ENCODE measurements at places on chromosomes 2 and 18.

DNA sequence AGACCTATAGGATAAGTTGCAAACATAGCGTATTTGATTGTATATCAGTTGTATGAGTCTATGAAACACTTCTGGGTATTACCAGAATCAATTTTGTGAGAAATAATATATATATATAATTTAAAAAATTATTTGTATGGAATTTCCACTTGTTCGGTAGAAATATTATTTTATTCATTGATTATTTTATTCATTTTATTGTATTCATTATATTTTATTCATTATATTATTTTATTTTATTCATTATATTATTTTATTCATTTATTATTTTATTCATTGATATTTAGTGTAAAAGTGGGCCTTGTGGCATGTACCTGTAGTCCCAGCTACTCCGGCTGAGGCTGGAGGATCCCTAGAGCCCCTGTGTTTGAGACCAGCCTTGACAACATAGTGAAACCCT lies 268.9 kb downstream of the ZNF407 start:
- DNase-seq: no peak

DNA sequence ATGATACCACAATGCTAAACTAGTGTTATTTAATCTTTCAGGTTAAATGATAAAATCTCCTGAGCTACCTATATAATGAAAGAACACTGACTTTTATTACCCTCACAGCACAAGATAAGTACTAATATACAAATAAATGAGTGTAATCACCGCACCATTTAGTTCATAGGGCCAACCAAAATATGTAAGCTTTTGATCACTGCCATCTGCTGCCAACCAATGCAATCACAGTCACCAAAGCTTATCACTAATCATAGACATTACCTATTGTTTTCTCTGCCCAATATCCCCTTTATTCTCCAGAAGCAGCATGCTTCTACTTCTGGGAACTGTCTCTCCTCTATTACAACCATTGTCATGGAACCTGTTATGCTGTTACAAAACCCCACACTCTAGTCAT lies 151.6 kb upstream of the LRATD1 start:
- DNase-seq: no peak

GRCh38 chr2:156864325-156864724 lies 393.2 kb upstream of the GALNT5 start:
- no peak for DNase-seq

DNA sequence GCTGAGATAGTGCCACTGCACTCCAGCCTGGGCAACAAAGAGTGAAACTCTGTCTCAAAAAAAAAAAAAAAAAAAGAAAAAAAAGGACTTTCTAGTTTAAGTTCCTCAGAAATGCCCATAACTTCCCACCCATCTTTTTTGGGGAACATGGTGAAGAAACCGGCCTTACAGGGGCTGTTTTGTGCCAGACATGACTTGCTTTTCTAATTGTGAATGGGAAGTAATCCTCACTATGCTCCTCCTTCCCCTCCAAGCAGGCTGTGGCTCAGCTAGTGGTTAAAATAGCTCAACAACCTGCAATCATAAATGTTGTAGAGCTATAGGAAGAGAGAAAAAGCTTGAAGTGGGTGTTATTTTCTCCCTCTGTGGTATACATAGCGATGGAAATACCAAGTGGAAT lies 34.1 kb upstream of the OLA1 start:
- DNase-seq: no peak

DNA sequence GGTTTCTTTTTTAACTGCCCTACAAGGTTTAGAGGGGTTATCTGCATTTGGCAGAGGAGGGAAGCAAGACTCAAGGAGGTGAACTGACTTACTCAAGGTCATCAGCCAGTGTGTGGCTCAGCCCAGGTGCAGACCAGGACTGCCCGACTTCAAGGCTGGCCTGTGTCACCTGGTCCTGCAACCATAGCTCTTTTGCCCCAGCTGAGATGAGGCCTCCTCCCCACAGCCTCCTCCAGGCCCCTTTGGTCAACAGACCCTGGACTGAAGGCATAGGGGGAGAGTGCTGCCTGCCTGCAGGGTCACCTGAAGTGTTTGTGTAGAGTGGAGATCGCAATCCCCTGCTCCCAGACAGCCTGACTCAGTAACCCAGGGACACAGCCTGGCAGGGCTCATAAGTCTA lies 168.5 kb upstream of the GLI2 start:
- no peak for DNase-seq

GRCh38 chr2:118221536-118222272 lies 133.4 kb downstream of the INSIG2 start:
- peak; percentile 37 for DNase-seq

DNA sequence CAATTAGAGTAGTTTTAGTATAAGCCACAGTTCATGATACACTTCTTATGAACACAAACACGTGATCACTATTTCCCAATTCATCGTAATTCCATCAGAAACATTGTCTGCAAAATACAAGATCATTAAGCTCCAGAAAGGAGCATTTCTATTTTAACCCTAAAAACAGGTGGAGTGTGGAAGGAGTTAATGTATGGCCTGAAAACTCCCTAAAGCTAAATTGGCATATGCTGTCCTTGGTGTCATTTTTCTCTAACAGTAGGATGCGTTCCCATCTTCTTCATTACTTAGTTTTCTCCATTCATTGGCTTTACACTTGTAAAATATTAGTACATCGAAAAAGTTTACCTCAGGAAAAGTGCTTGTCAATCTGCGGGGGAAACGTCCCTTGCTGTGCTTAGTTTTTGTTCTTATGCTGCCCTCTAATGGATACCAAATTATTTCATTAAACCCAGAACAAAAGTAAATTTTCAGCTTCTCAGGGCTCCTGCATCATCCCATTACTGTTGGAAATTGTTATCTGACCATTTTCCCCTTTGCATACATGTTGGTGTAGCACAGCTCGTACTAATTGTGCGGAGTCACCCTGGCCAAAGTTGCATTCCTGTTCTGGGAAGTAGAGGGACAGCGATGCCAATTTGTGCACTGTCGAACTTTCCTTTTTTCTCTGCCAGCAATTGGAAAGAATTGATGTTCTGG lies 153.4 kb downstream of the GPD2 start:
- DNase-seq: no peak

- DNase-seq: no peak
Measured at GRCh38 chr2:232951891-232952290, 61.2 kb downstream of the NGEF start.

- DNase-seq: peak; percentile 30
Measured at GRCh38 chr2:222671259-222672067, at the start of gene MOGAT1. Gene MOGAT1, plus strand, starts transcription at chr2:222671658. Its CDS starts 128 bp downstream, at chr2:222671786.

DNA sequence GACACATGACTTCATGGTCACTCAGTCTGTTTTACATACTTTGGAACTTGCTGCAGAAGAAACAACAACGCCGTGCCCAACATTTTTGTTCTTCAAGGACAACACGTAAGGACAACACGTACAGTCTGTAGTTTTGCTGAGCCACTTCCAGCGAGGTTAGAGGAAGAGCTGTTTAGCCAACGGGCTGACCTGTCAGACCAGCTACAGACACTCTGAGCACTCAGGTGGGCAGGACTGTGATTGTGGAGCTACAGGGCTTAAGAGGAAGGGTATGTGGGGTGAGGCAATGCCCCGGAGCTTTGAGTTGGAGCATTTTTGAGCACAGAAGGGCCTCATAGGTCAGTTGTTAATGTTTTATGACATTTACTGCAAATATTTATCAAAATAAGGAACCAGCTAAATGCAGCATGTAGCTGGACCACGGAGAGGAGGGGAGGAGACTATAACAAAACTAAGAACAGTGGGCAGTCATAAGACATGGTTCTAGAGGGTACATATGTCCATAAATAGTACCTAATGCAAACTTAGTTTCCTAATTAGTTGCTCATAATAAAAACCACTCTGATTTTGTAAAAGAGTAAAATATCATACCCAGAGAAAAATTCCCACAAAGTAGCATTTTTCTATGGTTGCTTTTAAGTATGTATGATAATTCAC lies 26.3 kb upstream of the NPC1 start:
- no peak for DNase-seq

DNA sequence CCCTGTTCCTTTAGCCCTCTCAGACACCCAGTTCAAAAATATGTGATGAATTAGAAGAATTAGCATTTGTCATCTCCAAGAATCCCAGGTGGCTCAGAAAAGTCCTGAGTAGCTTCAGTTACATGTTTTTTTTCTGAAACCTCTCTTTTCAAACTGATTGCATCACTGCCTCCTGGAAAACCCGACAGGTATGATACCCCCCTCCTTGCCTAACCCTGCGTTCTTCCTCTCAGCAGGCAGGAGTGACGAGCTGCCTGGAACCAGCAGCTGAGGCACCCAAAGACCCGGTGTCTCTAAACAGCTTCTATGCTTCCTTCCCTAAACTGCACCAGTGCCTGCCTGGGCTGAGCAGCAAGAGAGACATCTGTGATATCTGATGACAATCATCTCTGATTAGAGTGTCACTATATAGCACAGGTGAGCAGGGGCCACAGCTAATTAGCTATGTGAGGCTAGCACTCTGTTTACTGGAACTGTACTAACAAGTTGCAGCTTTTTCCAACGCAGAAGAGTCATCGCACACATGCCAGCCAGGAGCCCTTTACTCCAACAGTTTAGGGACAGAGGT lies 376.4 kb upstream of the ATP5MC3 start:
- DNase-seq: no peak

DNA sequence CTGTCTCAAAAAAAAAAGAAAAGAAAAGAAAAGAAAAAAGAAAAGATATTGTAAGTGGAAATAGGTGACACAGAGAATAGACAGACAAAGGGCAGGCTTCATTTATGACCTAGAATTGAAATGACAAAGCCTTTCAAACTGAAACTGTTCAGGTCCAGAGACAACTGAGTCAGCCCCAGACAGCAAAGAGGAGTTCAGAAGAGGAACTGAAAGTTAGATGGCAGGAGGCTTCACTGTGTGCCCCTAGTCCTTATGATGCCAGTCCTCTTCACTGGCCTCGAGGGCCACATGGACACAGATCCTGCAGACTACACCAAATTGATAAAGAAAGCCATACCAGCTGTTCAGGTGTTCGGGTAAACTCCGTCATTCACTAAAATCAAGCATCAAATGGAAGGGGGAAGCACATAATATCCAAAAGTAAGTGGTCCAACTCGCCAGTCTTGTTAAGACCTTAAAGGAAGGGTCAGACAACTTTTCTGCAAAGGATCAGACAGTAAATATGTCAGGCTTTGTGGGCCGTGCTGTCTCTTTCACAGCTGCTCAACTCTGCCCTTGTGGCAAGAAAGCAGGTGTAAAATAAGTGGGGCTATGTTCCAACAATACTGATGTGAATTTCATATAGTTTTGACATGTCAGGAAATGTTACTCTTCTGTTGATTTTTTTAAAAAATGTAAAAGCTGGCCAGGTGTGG lies 231.9 kb upstream of the MGAT5 start:
- DNase-seq: no peak

GRCh38 chr2:128435576-128436478 lies 117.2 kb upstream of the HS6ST1 start:
- peak; percentile 5 for DNase-seq

DNA sequence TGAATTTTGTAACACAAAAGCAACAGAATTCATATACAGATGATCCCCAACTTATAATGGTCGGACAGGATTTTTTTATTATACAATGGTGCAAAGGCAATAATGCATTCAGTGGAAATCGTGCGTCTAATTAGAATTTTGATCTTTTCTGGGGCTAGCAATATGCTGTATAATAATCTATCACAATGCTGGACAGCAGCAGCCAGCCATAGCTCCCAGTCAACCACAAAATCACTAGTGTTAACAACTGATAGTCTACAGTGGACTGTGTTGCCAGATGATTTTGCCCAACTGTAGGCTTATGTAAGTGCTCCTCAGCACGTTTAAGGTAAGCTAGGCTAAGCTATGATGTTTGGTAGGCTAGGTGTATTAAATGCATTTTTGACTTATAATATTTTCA lies 399.0 kb upstream of the SLC39A10 start:
- DNase-seq: no peak

- no peak for DNase-seq
Measured at GRCh38 chr2:39127973-39128372, 7.1 kb upstream of the SOS1 start.

DNA sequence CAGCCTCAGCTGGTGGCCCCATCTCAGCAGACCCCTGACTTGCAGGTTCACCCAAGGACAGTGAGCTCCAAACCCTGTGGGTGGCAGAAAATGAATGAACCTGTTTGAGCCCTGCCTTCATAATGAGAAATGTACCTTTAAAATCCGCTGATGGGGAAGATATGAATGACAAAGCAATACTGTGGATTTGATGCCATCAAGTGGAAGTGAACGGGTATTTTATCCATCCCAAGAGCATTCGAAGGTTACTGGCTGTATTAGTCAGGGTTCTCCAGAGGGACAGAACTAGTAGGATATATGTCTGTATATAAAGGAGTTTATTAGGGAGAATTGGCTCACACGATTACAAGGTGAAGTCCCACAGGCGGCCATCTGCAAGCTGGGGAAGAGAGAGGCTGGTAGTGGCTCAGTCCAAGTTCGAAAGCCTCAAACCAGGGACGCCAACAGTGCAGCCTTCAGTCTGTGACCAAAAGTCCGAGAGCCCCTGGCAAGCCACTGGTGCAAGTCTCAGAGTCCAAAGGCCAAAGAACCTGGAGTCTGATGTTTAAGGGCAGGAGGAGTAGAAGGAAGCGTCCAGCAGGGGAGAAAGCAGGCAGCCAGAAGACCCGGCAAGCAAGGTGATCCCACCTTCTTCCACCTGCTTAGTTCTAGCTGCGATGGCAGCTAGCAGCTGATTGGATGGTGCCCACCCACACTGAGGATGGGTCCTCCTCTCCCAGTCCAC lies 32.1 kb downstream of the TOGARAM2 start:
- no peak for DNase-seq

- no peak for DNase-seq
Measured at GRCh38 chr2:43417300-43417699, 178.5 kb downstream of the THADA start.

DNA sequence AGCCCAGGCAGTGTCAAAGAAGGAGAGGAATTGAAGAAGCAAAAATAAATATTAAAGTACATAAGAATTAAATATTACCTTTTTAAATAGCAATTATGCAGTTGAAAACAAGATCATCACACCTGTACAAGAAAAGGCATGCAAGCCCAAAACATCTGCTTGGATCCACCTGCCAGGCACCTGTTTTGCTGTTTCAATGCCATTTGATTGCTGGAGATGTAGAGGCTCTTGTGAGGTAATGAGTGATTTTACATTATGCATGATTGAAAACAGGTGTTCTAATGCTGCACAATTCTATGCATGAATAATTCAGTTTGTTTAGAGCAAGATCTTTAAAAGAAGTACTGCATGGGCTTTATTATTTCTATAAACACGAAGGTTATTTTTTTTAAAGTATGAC lies 700.6 kb upstream of the ZEB2 start:
- DNase-seq: peak; percentile 55

DNA sequence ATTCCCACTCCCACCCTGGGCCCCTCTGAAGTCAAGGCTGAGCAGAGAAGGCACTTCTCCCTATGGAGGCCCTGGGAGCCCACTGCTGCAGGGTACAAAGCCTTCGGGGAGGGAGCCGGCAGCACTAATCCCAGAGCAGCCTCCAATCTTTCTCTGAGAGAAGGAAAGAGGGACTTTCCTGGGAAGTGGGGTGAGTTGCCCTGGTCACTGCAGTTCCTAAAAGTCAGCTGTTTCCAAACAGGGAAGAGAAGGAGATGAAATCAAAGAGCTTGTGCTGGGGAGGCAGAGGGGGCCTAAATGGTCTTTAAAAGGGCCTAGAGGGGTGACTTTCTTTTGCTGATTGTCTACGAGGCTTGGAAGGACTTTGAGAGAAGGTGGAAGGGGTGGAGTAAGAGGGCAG lies 264.7 kb downstream of the TNS1 start:
- no peak for DNase-seq

All from NCI-H1417 (cell line).